ENCODE measurements at places on chromosomes 3 and 15.
A peak's percentile ranks its signal among the peaks of the same experiment; 100 is the strongest.

GRCh38 chr15:57555270-57555669, 36.4 kb upstream of the MYZAP start:
- DNase-seq = no peak

- peak; percentile 39 for DNase-seq
Measured at GRCh38 chr15:55267401-55268175, 22.0 kb downstream of the RAB27A start.

- peak; percentile 17 for DNase-seq
Measured at GRCh38 chr15:95626501-95627361, 703.8 kb upstream of the NR2F2 start.

- peak; percentile 93 for DNase-seq
Measured at GRCh38 chr15:48802867-48803266, 8.0 kb downstream of the CEP152 start.

DNA sequence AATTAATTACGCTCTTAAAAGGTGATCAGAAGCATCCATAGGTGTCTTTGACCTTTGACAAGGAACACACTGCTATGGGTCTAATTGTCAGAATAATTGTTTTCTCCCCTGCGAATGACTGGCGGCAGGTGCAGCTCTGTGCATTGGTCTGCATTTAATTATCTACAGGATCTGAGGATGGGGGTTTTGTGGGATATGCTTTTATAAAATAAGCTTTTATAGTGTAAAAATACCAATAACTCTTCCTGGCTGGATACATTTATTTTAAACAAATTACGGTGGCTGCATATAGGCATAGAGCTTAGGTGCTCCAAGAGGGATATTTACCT, 201.6 kb upstream of the RGMA start:
- DNase-seq = no peak

GRCh38 chr15:39110336-39110735, 470.5 kb upstream of the THBS1 start:
- peak; percentile 87 for DNase-seq

- no peak for DNase-seq
Measured at GRCh38 chr3:187051724-187052366, 87.5 kb downstream of the RPL39L start.

- no peak for DNase-seq
Measured at GRCh38 chr15:65778269-65778668, 13.8 kb downstream of the DENND4A start.

- no peak for DNase-seq
Measured at GRCh38 chr3:46986055-46986730, 6.7 kb downstream of the NBEAL2 start.

- no peak for DNase-seq
Measured at GRCh38 chr3:22555753-22556435, 647.2 kb upstream of the UBE2E2 start.

DNA sequence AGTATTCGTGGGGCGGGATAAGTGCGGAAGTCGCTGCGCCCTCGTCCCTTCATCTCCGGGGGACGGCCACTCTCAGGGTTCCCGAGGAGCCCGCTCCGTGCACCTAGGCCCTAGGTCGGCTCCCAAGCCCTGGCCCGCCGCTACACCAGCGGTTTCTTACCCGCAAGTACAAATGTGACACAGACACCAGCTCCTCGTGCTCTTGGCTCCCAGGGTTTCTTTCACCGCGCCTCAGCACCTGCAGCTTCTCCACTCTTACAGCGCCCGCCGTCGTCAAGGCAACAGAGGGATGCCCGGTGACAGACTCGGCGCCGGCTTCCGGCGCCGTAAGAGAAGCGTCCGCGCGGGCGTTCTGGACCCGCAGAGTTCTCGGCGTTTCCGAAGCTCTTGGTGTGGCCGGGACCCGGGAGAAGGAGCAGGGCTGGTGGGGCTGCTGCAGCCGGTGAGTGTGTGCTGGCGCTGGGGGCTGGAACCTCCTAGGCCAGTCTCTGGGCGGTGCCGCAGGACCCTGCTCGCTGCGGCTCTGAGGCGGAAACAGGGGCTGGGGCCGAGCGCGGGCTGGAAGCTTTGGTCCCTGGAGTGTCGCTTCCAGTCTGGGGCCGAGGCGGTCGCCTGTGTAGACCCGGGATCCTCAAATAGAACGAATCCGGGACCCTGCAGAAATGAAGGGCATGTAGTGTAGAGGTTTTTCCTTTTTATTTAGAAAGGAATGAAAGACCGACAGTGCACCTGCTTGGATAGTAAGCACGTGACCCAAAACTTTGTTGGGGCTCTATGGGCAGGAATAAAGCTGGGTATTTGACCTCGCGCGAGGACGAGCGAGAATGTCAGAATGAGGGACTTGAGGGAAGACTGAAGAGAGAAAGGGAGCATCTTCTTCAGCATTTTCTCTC, 155.4 kb upstream of the GOLGA6L4 start:
- DNase-seq = peak; percentile 17

- no peak for DNase-seq
Measured at GRCh38 chr15:72236381-72237003, 5.5 kb upstream of the PKM start.

- no peak for DNase-seq
Measured at GRCh38 chr3:186095561-186096081, 13.3 kb downstream of the ETV5 start.

DNA sequence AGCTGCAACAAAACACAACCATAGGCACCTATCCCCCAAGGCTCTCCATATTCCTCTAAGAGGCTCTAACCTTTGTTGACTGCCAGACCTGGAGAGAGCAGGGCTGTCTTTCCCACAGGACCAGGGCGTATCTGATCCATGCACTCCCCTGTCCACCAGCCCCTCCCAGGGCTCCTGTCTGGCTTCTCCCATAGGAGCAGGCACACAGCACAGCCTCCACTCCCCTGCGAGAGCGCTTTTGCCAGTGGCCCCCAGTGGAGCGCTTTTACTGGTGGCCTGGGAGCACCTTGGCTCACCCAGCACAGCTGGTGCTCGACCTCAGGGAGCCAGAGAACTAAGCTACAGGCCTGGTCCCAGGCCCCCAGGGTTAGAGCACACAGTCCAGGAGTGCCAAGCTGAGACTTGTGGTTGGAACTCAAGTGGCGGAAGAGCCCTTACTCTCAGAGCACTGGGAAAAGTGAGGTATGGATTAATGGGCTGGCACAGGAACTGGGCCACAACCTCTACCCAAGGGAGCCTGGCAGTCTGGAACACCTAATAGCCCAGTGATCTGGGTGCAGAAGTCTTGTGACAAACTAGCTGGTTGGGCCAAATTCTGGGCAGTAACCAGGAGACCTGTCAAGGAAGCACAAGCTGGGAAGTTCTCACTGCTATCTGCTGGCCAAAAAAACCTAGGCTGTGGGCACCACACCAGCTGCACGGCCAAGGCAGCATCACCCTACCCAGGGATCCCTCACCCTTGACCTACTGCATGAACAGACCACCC, 79.6 kb downstream of the PPP2R3A start:
- DNase-seq = no peak

- DNase-seq = no peak
Measured at GRCh38 chr3:32871273-32871672, 53.5 kb downstream of the TRIM71 start.

GRCh38 chr3:25916321-25916720, 126.4 kb downstream of the OXSM start:
- no peak for DNase-seq

- peak; percentile 13 for DNase-seq
Measured at GRCh38 chr3:37608061-37608702, 253.5 kb upstream of the CTDSPL start.

GRCh38 chr15:48433226-48433886, 102.1 kb downstream of the DUT start:
- peak; percentile 85 for DNase-seq

- DNase-seq = no peak
Measured at GRCh38 chr15:84883466-84883865, 996 bp upstream of the SLC28A1 start.

DNA sequence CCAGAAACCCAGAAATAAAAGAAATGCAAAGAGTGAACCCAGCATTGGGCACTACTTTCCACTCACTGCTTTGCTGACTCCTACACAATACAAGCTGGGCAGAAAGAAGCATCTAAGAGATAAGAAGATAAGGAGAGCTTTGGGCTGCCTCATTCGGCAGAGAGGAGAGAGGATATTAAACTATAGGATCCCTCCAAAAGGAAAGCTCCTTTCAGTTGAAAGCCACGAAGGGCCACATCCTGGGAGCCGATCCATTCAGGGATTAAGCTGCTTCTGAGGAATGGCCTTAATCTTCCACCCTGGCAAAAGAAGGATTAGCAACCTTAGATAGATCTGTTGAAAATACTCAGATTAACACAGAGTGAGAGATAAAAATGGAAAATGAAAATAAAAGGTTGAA, 274.9 kb upstream of the PPP2R3A start:
- DNase-seq = no peak

DNA sequence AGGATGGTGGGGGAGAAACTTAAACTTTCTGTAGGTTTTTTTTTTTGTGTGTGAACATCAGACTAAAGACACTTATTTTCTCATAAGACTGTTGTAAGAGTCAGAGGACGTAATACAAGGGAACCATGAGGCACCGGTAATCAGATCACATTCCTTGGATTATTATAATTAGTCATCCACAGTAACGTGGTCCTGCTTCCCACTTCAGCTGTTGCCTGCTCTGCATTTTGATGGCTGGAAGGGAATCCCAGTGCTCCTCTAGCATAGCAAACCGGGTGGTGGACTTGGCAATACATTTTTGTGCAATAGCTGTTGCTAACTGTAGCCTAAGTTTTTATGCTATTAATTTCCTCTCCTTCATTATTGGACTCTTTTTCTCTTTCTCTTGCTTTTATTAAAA, 294.8 kb downstream of the NR2F2 start:
- DNase-seq = peak; percentile 2

DNA sequence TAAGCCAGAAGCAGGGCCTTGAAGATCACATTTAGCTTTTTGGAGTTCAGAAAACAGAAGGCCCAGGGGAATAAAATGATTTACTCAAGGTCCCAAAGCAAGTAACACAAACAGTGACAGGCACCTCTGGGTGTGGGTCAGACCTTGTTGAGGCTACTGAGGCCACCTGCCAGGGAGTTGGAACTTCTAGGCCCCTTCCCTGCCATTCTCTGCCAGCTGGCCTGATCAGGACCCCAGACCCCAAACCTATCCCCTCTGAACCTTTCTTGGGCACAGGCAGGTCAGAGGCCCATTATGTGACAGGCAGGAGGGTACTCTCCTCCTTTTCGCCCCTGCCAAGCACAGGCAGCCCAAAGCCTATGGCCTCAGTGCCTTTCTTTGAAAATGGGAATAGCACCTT, 49.4 kb upstream of the ATP2B2 start:
- no peak for DNase-seq

DNA sequence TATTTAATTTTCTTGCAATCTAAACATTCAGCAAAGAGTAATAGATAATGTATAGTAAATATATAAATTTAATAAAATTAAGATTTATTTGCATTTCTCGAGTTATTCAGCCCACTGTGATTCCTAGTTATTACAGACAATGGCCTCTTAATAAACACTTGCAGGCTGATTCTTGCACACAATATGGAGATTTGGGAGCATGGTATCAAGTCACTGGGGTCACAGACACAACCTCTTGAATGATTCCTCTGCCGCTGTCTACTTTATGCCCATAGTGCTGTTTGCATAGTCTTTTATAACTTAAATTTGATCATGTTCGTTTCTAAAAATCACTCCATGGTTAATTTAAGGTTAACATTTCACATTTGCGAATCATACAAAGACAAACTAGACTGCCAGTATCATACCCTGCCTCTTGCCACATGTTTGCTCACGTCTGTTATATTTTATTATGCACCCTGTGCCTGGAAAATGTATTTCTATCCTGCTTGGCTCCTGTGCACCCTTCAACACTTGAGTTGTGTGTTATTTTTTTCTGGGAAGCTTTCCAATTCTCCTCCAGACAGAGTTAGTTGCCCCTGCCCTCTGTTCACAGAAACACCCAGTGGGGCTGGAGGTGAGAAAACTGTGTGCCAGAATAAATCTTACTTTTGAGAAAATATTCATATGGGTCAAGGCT, 206.3 kb upstream of the ROBO1 start:
- DNase-seq = no peak

GRCh38 chr3:110806924-110807323, 264.7 kb upstream of the NECTIN3 start:
- peak; percentile 59 for DNase-seq

- no peak for DNase-seq
Measured at GRCh38 chr15:88144921-88145653, 111.5 kb downstream of the NTRK3 start.

DNA sequence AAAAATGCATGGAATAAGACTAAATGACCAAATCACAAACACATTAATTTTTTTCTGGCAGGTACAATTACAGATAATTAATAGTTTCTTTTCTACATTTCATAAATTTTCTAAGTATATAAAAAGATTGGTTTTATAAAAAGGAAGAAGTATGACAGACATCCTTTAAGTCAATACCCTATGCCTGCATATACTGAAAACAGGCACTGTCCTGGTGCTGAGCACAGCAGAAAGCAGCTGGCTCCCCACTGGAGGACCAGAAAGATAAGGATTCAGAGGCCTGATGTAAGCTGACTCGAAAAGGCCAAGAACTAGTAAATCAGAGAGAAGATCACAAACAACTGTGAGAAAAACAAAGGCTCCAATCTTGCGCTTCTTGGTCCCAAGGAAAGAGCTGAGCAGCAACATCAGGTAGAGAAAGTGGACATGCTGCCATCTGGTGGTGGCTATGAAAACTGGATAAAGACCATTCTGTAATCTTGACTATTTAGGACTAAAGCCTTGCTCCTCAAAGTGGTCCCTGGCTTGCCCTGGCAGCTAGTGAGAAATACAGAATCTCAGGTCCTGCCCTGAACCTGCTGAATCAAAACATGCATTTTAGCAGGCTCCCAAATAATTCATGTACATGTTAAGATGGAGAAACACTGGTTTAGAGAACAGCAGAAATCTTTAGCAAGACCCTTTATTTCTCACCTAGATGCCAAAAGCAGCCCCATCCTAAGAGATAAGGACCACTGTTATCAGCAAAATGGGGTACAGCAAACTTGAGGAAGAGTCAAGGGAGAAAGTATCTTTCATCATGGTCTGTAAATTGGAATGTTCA, 76.0 kb downstream of the TRANK1 start:
- peak; percentile 69 for DNase-seq

- no peak for DNase-seq
Measured at GRCh38 chr15:95930659-95931375, 399.7 kb upstream of the NR2F2 start.

DNA sequence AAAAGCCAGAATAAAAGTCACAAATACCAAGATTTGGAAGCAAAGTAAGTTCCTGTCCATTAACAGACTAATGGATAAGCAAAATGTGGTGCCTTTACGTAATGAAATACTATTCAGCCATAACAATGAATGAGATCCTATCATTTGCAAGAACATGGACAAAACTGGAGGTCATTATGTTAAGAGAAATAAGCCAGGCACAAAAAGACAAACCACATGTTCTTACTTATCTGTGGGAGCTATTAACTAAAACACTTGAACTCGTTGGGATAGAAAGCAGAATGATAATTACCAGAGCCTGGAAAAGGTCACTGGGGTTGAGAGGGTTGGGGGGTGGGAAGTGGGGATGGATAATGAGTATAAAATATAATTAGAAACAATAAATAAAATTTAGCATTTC, 1015.9 kb downstream of the OTOL1 start:
- no peak for DNase-seq

DNA sequence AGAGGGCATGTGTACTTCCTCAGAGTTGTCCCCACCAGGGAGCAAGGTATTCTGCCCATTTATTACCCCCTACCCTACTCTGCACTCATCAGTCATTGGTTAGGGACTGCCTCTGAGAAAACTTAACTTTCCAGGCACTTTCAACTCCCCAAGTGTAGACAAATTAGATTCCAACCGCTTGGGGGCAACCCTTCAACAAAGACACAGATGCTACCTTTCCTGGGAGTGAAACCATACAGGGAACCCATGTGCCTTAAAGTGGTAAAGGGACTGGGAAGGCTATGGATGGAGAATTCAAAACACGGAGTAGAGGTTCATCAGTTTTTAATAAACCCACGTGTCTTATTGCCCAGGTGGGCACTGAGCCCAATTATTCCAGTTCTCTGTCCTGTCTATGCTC, 19.4 kb upstream of the UBE2E2 start:
- peak; percentile 72 for DNase-seq

Data from EH (cell line).